Foreskin fibroblast (primary cell): ENCODE measurements at places on chromosomes 5 and 9.
A peak's percentile ranks its signal among the peaks of the same experiment; 100 is the strongest.

- no peak for DNase-seq
These were observed 345.6 kb downstream of the PRELID2 start for GRCh38 chr5:145489516-145489915.

DNA sequence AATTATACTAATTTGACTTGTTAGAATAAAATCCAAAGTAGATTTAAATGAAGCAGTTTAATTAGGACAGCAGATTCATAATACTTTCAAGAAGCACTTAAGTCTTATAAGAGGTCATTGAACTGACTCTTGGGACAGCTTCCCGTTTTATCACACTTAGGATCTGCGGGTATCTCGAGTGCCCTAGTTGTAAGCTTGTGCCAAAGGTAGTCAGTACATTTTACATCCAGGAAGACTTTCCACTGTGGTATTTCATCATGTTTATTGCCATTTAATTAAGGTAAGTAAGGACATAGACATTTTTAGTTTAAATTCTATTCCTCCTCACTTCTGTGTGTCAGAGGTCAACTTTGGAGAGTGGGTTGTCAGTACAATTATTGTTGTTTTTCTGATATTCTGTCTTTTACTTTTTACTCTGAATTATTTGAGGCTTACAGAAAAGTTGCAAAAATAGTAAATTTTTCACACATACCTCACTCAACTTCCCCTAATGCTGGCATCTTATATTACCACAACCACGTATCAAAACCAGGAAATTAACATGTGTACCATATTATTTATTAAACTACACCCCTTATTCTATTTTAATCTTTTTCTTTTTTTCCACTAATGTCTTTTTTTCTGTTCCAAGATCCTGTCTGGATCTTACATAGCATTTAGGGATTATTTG is 7.5 kb upstream of the ZNF367 start:
- DNase-seq, result no peak

GRCh38 chr5:98840946-98841345 is 67.5 kb downstream of the RGMB start:
- DNase-seq, result no peak

DNA sequence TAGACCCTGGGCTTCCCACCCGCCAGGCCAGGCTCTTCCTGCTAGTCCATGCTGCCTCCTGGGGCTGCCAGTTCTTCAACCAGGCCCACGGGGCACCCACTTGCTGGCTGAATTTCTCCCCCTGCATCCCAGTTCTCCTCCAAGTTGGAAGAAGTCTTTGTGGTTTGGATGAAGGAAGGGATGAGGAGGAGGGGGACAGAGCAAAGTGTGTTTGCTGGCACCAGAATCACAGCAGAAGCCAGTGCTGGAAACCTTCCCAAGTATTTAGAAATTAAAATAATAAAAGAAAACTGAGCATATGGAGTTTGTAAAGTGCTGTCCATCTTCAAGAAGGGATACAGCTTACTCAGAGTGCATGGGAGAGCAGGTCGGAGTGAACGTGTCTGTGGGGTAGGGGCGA is 19.4 kb upstream of the UNC5A start:
- no peak for DNase-seq

- no peak for DNase-seq
These were observed 6.6 kb downstream of the POC5 start for GRCh38 chr5:75710637-75711036.

DNA sequence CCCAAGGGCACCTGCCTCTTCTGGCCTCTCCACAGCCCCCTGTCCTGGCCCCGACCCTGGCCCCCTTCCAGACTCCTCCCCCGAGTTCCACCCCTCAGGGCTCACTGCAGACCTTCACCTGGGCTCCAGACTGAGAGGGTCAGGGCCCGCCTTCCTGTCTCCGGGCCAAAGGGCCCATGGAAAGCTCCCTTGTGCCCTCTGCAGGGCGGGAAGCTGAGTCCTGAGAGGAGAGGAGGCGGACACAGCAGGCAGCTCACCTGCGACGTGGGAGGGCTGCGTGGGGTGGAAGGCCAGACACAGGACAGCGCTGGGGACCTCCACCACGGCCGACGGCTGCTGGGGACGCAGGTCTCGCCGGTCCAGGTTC is 20.6 kb downstream of the DYNC2I2 start:
- peak; percentile 22 for DNase-seq
